ENCODE measurements at places on chromosomes 6 and 20.

- no peak for DNase-seq
These were observed 75.2 kb downstream of the BACH2 start for GRCh38 chr6:90221403-90221802.

DNA sequence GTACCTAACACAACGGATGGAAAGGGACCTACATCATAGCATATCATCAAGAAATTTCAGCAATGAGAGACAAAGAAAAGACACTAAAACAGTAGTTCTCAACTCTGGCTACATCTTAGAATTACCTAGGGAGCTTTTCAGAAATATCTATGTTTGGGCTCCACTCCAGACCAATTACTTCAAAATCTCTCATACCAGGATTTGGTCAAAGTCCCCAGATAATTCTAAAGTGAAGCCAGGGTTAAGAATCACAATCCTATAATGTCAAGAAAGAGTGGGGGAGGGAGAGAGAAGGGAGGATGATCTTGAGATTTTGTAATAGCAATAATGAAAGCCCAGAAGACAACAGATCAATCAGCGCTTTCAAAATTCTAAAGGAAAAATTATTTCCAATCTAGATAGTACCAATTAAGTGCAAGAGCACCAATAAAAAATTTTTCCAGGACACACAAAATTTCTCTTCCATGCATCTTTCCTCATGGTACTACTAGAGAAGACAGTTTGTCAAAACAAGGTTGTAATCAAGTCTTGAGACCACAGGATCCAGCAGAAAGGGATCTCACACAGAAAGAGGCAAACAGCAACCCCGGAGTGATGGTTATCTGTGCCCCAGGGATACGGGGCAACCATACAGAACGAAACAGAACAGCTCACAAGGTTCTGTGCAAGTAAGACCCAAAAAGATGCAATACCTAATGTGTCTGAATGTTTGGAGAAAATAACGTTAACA, 152.9 kb upstream of the DST start:
- no peak for DNase-seq

DNA sequence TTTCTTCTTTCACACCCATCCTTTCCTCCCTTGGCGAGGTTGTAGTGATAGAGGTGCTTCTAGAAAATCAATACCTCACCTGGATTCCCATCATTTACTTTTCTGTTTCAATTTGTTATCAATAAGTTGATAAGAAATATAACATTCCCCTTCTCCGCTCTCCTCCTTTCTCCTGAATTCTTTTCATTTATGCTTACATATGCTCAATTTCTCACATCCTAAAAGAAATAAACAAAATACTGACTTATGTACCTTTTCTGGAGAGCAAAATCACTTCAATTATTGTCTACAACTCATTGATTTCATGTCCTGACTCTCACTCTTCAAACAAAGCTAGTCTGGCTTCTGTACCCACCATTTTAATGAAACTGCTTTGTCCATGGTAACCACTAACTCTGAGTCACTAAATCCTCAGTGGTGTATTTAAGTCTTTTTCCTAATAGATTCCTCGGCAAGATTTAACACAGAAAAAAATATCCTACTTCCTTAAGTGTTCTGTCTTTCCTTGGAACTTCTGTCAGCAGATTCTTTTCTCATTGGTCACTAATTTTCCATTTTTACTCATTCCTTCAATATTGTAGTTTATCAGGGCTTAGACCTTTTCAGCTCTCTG, 289.6 kb downstream of the RFPL4B start:
- no peak for DNase-seq

DNA sequence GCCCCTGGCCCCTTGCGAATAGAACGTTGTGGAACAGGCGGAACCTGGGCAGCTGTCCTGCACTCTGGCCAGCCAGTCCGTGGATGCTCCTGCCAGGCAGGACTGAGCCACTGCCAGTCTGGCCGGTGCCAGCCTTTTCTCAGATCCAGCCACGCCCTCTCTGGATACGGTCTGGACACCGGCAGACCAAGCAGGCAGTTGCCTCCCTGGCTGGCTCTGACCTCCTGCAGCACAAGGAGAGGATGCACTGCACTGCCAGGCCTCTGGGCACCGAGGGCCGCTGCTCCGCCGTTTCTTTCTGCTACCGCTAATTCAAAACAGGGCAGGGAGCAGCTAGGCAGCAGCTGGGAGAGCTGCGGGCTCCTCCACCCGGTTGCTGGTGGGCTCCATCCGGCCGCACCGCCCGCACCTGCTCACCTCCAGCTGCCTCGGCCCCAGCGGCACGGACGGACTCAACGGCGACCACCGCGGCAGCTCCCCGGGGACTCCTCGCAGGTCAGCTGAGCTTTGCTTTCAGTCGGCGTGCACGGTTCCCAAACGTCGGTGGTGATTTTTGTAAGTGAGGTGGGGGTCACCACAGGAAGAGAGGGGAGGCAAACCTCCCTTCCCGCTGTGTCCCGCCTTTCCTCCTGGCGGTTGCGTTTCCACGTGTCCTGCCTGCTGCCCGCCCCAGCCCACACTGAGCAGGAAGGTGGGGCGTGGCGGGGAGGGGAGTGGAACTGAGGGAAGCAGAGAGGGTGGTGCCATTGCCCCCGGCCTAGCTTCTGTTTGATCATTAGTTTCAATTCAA, 30.3 kb upstream of the AFDN start:
- DNase-seq = no peak
